Thyroid gland (tissue), 4 donors: ENCODE measurements at places on chromosomes 1 and 21. TPM values are rescaled to one million over a fixed set of nuclear protein-coding genes. Genes with fewer than 3 reads are reported as not detected.

The PAQR6 gene
- total RNA-seq, result 0.83 TPM

The IPO13 gene
- 21.1 TPM for total RNA-seq

The AUNIP gene
- not detected for total RNA-seq

The OPRD1 gene
- not detected for total RNA-seq

The DMRTA2 gene
- total RNA-seq, result not detected

The OR2L8 gene
- total RNA-seq, result 0.68 TPM

The NBPF12 gene
- total RNA-seq, result 23.5 TPM

The MROH9 gene
- 0.11 TPM for total RNA-seq
